ENCODE measurements at places on chromosomes 11 and 22.

GRCh38 chr11:67365736-67366444, 7.5 kb downstream of the CLCF1 start:
- no peak for DNase-seq

GRCh38 chr11:63490551-63491239, at the start of gene PLAAT5:
Gene PLAAT5, minus strand, starts transcription at chr11:63491167. Its CDS starts 133 bp downstream, at chr11:63491034.
- peak; percentile 81 for DNase-seq

- DNase-seq, result no peak
These were observed 12.3 kb downstream of the APOL6 start for GRCh38 chr22:35660291-35661127.

GRCh38 chr11:43758927-43759326, 78.4 kb downstream of the HSD17B12 start:
- DNase-seq, result no peak

GRCh38 chr22:35629406-35630216, 12.5 kb upstream of the MB start:
- peak; percentile 83 for DNase-seq

DNA sequence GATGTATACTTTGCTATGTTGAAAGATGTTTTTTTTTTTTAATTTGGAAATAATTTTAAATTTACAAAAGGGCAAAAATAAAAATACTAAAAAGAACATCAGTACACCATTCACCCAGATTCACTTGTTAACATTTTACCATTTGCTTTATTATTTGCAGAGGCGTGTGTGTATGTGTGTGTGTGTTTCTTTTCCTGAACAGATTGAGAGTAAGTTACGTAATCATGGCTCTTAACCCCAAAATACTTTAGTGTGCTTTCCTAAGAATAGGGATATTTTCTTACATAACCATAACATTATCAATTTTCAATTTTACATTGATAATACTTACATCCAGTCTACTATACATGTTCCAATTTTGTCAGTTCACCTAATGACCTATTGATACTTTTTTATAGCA, 91.5 kb upstream of the HORMAD2 start:
- DNase-seq, result no peak

DNA sequence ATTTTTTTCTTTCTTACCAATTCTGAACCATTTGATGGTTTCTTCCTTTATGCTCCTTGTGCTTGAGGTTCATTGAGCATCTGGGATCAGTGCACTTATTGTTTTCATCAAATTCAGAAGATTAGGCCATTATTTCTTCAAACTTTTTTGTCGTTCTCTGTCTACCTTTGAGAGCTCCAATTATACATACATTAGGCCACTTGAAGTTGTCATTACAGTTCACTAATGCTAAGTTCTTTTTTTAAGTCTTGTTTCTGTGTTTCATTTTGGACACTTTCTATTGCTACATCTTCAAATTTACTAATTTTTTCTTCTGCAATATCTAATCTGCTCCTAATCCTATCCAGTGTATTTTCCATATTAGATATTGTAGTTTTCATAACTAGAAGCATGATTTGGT, 40.8 kb downstream of the CDPF1 start:
- no peak for DNase-seq

DNA sequence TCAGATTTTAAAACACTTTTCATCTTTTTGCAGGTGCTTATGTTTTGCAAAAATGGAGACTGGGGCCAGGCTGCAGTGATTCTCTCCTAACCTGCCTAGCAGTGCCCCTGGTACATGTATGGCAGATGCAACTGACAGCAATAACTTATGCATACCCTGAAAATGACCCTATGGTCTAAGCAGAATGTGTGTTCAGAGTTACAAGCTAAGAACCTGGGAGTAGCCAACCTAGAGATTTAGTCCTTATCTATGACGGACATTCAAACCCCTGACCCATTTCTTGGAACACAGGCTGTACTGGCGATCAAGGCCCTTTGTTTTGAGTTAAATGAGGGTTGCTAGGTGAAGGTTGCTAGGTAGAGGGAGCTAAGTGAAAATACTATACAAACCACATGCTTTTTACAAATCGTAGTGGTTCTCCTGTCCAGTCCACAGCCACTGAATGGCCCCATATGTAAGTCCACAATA, 184.9 kb upstream of the SESN3 start:
- DNase-seq, result no peak

GRCh38 chr11:127195501-127196120, 195.0 kb upstream of the KIRREL3 start:
- DNase-seq, result no peak

DNA sequence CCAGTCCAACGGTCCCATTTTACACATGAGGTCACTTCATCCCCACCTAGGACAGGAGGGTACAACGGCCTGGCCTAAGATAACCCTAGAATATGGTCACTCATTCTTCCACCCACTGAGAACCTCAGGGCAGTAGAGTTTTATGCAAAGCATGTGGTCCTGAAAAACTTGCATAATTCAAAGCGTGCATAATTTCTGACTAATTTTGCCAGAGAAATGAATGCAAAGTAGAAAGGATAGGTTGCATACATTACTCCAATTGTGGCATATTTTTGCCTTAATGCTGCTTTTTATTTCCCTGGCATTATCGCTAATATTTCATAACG, 32.5 kb upstream of the SLC35C1 start:
- no peak for DNase-seq

- DNase-seq, result no peak
These were observed 59.4 kb upstream of the ANGPTL5 start for GRCh38 chr11:101975734-101976133.

DNA sequence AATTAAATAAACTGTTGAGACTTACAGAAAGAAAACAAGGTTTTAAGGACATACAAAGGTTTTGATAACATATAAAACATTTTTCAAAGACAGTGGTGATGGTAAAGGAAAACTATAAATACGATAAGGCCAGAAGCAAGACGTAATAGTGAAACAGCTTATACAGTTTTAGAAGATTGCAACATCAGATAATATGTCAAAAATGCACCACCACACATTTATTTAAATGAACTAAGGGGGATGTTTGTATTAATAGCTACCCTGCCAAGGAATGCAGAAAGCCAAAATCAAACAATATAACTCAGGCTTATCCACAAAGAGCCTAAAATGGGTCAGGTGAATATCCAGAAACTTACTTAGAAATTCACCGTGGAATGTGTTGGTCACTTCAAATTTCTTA, 981.6 kb upstream of the FAT3 start:
- no peak for DNase-seq

DNA sequence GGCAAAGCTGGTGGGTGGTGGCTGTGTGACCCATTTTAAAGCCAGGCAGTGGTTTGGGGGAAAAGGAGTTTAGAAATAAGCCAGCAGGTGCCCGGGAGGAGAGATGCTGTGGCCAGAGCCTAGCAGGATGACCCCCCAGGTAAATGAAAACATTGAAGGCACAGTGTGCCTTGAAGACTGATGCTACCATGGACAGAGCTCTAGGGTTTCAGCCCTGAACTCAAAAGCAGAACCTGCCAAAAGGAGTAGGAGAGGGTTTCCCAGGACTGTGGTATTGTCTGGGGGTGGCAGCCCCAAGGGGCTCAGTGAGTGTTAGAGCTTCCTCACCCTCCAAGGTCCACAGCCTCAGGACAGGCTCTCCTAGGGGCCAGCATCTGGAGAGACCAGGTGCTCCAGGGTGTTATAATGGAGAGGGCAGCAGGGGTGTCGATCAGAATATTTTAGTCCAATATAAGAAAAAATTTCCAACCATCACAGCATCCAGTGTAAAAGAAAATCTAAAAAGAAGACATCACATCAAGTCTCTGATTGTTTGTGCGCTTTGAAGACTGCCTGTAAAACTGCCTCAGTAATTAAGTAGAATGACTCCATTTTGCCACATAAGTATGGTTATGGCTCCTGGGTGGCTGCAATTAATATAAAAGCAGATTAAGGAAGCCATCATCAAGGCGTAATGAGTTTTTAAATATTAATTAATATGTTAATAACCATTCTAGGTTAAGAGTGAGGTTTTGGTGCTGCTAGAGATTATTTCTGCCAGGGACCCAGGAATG, 88.6 kb upstream of the LMO1 start:
- no peak for DNase-seq

GRCh38 chr22:17214416-17215043, 4.7 kb downstream of the ADA2 start:
- DNase-seq, result no peak

DNA sequence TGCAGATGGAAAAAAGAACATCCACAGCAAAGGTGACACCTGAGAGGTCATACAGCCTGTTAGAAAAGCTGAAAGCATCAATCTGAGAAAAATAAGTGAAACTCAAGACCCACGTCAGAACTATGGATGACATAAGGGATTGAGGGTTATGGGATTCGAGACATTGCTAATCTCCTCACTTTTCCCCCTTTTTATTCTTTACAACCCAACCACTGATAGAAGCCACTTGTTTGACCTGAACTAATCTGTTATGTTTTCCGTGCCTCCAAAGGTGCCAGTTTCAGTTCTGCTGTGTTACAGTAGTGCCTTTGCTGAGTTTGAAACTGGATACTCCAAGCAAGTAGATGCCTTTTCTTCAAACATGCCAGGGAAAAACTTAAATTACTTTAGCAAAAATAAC, 16.9 kb upstream of the SESN3 start:
- DNase-seq, result no peak

- DNase-seq, result no peak
These were observed 98.9 kb upstream of the SLC5A12 start for GRCh38 chr11:26820739-26821138.

GRCh38 chr11:128232588-128232987, 354.8 kb downstream of the ETS1 start:
- DNase-seq, result no peak

DNA sequence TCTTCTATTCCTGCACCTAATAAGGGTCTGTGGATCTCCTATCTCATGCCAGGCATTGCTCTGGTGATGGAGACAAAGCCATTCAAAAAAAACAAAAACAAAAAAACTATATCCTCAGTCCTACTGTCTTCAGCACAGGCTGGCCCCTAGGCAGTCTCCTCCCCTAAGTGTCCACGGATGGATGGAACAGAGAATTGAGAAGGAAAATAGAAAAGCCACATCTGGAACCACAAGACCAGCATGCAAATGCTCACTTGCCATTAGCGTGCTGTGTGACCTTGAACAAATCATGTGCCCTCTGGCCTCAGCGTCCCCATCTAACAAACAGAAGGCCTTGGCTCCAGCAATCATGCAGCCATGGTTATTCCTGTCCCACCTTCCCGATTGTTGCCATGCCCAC, 32.7 kb upstream of the CD82 start:
- DNase-seq, result no peak
